Left ventricle myocardium inferior (tissue), 1 donor: ENCODE measurements at places on chromosomes 11 and 22. TPM values are rescaled to one million over a fixed set of nuclear protein-coding genes. Genes with fewer than 3 reads are reported as not detected.

DNA sequence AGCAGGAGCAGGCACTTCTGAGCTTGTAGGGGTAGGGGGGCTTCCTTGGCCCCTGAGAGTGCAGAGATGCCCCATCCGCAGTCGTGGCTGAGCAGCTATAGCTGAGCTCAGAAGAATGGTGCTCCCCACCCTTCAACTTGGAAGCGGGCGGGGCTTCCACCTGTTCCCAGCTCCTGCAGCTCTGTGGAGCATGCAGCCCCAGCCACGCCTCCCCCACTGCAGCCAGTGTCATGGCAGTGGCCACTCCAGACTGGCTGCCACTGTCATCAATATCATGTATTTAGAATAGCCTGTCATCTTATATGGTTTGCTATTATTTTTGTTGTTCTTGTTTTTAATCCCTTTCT lies 213.1 kb downstream of the LRRC4C start:
- DNase-seq: no peak

DNA sequence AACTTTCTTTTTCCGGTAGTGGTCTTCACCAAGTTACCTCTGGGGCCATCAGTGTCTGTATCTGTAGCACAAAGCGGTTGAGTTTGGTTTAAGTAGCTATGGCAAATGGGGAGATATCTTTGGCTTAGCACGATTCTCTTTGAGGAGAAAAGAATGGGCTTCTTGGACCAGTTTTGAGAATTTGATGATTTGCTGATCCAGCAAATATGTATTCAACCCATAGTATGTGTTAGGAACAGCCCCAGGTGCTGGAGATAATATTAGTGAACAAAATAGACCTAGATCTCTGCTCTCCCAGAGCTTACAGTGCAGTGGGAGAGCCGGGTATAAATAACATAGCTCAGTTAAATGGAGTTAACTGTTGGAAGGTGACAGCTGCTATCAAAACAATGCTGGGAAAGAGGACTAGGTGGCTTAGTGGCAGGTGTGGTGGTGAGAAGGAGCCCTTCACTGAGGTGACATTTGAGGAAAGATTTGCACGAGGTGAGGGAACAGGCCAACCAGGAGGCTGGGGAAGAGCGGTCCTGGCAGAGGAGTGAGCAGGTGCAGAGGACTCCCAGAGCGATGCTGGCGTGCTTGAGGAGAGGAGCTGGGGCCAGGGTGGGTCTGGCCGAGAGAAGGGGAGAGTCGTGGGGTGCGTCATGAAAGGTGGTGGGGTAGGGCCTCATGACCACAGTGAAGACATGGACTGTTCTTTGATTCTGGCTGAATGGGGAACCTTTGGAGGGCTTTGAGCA lies 5.0 kb downstream of the TBC1D22A start:
- no peak for DNase-seq

DNA sequence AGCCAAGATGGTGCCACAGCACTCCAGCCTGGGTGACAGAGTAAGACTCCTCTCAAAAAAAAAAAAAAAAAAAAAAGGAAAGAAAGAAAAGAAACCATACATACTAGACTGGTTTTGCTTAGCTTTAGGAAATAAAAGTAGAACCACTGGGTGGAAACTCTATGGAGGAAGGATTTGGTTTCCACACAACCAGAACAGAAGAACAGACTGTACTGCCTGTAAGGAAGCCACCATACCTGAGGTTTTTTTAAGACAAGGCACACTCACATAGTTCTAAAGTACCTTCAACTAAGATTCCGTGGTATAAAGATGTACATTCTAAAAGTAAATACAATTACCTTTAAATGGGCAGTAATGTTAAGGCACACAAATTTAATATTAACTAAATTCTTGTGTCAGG lies 58.6 kb downstream of the NUP98 start:
- no peak for DNase-seq

DNA sequence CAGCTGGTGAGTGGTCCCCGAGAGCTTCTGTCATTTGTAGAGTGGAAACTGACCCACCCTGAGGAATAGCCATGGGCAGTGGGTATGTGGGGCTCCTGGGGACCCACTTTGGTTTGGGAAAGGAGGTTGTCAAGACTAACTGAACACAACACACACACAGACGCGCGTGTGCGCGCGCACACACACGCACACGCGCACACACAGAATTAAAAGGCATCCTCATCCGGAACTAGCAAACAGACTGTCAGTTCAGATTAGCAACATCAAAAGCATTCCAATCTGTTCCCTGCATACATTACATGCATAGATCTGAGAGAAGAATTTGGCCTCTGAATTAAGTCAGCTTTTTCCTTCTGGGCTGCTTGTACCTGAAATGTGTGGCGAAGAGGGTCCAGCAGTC lies 284.7 kb downstream of the ST3GAL4 start:
- DNase-seq: no peak

DNA sequence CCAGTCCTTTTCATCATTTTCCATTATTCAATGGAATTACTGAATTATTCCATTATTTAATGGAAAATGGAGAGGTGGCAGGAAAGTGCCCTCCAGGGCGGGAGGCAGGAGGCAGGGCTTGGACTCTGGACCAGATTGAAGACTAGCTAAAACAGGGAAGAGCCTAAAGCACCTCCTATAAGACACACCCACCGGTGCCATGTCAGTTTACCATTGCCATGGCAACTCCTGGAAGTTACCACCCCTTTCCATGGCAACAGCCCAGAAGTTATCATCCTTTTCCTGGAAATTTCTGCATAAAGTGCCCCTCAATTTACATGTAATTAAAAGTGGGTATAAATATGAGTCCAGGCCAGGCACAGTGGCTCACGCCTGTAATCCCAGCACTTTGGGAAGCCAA lies 443.7 kb downstream of the TBC1D22A start:
- DNase-seq: no peak

DNA sequence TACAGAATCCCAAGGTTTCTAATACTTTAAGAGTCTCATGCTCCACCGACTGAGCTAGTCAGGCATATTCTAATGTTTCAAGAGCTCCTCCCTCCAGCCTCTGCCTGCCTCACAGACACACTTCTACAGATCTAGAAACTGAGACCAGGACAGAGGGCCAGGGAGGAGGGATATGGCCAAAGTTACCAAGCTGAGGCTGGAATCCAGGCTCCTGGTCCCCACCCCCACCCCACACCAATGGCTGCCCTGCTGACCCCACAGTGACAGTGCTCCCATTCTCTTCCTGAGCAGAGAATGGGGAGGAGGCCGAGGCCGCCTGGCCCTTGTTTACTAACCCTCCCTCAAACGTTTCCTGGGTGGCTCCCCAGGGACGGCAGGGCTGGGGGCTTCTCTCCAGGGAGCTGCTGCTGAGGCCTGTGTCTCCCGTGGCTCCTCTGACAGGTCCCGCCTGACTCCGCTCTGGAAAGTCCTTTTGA lies 2.2 kb downstream of the PLEKHB1 start:
- no peak for DNase-seq

DNA sequence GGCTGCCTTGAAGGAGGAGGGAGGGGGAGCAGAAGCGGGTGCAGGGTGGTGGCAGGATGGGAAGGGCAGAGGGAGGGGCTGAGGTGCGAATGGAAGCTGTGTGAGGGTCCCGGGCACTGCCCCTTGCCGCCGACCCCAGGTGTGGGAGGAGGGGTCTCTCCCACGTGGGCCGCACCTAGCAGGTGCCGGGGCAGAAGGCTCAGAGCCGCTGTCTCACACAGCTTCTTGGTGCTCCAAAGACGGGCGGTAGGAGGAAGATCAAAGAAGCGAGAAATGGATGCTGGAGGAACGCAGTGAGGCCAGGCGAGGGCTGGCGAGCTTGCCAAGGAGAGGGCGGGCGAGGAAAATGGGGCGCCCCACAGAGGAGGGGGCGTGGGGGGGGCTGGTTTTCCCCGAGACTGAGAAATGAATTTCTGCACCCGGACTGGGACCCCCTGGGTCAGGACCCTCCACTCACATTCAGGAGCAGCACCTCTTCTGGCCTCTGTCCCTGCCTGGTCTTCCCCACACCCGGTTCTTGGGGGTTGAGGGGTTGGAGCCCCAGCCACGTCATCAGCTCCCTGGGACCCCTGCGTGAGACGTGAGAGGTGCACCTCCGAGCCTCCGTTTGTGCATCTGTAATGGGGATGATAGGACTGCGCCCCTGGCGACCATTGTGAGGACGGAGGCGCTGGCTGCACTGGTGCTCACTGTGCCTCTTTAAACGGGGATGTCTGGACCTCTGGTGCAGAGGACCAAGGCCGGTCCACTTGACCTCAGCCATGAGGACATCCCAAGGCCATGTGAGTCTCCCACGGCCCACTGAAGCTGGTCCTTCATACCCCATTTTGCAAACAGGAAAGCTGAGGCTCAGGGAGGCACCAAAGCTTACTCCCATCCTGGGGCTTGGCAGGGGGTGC lies 16.8 kb downstream of the LSP1 start:
- DNase-seq: peak; percentile 30

GRCh38 chr11:74485868-74486267 lies 7.7 kb downstream of the LIPT2 start:
- no peak for DNase-seq

GRCh38 chr11:14336507-14337503 lies 22.2 kb downstream of the RRAS2 start:
- DNase-seq: no peak

GRCh38 chr22:25045159-25045558 lies 92.6 kb downstream of the KIAA1671 start:
- no peak for DNase-seq

- DNase-seq: peak; percentile 94
These were observed 14.4 kb upstream of the CDC42EP1 start for GRCh38 chr22:37545703-37546436.

DNA sequence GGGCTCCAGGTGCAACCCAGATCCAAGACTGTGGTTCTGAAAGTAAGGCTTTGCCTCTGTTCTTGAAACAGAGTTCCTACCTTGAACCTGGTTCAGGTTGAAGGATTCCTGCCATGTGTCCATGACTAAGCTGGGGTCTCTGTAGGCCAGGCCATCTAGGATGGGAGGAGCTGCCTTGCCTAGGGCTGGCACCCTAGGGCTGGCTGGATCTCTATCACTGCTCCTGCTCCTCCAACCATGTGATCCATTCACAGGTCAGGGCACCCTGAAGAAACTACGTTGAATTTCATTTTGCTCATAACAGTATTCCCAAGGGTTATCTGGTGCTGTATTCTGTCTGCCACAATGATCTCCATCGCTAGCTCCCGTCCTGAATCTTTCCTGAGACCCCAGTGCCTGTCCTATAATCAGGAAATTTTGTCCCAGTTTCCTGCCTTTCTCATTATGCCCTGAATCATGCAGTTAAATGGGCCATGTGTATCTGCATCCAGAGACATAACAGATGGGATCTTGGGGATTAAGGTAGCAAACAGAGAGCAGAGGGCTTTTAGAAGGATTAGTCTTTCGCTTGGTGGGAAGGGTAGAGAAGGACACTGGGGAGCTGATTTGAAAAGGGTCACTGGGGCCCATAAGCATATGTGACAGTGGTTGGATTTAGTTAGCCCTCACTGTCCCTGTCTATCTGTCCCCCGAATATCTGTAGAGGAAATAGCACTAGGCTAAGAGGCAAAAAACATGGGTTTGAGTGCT lies 98.2 kb upstream of the MTMR2 start:
- no peak for DNase-seq

DNA sequence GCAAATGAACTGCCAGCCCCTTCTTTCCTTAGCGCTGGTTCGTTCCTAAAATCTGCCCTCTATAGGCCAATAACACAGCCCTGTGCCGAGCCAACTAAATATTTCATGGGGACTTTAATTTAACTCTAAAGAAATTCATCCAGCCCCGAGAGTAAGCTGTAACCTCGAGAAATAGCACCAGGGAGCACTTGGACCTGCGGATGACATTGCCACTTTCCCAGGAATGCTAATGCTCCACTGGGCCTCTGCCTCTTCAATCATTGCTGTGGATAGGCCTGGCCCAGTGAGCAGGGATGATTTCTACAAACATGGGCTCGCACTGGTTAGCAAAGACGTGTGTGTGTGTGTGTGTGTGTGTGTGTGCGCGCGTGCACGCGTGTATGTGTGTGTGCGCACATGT lies 95.3 kb upstream of the TBCEL start:
- no peak for DNase-seq

GRCh38 chr11:106840947-106841346 lies 177.3 kb downstream of the GUCY1A2 start:
- no peak for DNase-seq

GRCh38 chr22:22556995-22557925 lies 1.8 kb downstream of the PRAME start:
- no peak for DNase-seq

DNA sequence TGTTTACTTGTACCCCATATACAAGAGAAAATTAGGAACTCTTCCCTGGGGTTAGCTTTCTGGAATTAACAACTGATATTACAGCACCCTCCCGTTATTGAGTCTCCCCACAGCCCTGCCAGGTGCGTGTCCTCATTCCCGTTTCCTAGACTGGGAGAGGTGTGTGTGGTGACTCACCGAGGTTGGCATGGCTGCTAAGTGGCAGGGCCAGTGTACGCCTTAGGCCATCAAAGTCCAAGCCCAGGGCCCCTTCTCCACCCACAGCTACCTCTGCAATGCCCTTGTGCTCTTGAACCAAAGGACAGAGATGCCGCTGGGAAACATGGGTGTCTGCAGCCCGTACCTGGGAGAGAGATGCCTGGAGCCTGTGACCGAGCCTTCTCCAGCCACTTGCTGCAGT lies 12.3 kb downstream of the IFT27 start:
- no peak for DNase-seq

DNA sequence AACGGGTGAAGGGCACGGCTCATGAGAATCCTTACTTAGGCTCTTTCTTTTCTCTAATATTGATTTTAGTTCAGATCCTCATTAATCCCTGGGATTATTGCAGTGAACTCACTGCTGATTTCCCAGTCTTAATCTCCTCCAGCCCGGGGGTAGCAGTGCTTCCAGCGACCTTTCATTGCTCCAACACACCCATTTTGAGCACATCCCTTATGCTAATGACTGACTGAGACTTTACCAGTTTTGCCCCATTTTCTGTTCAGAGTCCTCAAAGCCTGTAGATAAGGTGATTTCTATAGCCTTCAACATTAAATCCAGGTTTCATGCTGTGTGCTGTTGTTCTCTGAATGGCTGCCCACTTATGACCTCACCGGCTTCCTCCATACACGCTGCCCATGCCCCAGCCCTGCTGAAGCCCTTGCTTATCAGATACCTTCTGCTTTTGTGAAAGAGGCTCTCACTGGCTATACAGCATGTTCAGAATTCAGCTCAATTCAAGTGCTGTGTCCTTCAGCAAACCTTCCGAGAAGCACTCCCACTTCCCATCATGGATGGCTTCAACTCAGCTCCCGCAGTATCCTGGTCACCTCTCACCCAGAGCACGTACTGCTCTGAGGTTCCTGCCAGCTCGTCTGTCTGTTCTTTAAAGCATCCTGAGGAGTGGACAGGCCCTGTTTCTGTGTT lies 49.0 kb downstream of the PPFIA1 start:
- DNase-seq: peak; percentile 41

DNA sequence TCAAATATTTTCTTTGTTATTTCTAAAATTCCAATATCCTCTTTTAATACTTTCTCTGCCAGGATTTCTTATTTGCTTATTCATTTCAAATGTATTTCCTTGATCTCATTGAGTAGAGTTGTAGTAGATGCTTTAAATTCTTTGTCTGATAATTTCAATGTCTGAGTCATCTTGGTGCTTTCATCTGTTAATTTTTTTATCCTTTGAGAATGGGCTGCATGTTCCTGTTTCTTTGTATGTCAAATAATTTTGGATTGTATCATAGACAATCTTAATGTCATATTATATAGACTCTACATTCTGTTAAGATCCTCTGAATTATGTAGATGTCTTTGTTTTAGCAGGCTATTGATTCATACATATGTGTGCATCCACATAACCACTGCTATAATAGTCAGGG lies 57.5 kb downstream of the MYEOV start:
- no peak for DNase-seq

- DNase-seq: no peak
These were observed 20.2 kb downstream of the KREMEN1 start for GRCh38 chr22:29093030-29093429.

Gene SHISA8
- total RNA-seq: 2.2 TPM

Gene SAMM50
- total RNA-seq: 72.0 TPM

Gene P2RY6
- total RNA-seq: 2.2 TPM
